ENCODE measurements at places on chromosomes 12 and 14.

GRCh38 chr14:64569138-64569631, 19.4 kb downstream of the PPP1R36 start:
- peak; percentile 75 for DNase-seq

- no peak for DNase-seq
Observed at GRCh38 chr12:94670898-94671297, 20.5 kb upstream of the TMCC3 start.

DNA sequence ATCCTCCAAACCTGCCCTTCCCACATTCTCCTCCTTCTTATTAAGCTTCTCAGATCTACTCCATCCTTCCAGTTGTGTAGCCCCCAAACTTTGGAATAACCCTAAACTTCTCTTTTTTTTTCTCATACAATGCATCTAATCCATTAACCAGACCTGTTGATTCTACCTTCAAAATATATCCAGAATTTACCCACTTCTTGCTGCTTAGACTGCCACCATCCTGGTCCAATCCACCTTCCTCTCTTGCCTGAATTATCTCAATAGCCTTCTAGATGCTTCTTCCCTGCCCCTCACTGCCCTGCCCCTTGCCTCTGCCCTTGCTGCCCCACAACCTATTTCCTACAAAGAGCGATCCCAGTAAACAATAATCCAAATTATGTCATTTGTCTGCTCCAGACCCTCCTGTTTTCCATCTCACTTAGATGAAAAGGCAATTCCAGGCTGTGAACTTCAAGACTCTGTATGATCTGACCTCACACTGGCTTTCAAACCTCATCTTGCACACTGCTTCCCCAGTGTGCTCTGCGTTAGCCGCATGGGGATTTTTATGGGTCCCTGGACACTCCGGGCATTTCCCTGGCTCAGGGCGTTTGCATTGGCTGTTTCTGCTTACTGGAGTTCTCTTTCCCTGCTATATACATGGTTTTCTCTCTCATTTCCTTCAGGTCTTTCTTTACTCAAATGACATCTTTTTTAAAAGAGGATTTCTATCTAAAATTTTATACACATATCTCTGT, 42.6 kb upstream of the HIF1A start:
- no peak for DNase-seq

DNA sequence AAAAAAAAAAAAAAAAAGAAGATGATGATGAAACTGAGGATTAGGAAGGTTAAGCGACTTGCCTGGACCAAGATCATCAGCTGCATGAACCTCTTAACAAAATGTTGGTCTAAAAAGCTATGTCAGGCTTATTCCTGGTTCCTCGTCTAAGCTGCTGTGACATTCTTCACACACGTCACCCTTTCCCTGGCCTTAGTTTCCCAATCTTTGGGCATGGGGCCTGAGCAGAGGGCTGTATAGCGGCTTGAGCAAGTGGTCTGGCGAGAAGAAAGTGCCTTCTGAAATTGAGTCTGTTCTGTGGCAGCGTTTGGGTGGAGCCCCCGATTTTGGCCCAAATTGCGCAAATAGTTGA, 58.7 kb upstream of the CCND2 start:
- no peak for DNase-seq

- no peak for DNase-seq
Observed at GRCh38 chr14:33232031-33232430, 293.4 kb downstream of the NPAS3 start.

GRCh38 chr12:77210724-77211123, 145.4 kb upstream of the E2F7 start:
- no peak for DNase-seq

DNA sequence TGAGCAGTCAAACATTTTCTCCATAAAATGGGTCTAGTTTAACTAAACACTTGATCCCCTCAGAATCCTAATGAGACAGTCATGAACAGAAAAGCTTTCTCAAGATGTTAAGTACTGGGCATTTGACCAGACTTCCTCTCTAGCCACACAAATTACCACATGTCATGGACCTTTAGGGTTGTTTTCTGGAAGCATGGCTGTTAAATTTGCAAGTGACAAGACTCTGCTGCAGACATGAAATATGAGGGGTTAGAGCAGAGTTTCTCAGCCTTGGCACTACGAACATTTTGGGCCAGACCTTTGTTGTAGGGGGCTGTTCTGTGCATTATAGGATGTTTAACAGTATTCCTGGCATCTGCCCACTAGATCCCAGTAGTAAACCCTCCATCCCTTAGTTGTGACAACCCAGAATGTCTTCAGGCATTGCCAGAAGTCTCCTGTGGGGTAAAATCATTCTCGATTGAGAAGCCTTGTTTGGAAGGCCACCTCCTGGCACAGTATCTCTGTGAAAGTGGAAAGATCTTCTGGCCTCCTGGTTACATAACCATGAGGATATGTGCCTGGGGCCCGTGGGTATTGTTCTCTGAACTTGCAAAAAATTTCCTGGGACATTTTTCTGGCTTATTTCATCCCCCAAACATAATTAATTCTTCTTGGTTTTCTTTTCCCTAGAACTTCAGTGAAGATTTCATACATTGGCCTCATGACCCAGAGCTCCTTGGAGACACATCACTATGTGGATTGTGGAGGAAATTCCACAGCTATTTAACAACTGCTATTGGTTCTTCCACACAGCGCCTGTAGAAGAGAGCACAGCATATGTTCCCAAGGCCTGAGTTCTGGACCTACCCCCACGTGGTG, 4.3 kb downstream of the TMEM106C start:
- no peak for DNase-seq

DNA sequence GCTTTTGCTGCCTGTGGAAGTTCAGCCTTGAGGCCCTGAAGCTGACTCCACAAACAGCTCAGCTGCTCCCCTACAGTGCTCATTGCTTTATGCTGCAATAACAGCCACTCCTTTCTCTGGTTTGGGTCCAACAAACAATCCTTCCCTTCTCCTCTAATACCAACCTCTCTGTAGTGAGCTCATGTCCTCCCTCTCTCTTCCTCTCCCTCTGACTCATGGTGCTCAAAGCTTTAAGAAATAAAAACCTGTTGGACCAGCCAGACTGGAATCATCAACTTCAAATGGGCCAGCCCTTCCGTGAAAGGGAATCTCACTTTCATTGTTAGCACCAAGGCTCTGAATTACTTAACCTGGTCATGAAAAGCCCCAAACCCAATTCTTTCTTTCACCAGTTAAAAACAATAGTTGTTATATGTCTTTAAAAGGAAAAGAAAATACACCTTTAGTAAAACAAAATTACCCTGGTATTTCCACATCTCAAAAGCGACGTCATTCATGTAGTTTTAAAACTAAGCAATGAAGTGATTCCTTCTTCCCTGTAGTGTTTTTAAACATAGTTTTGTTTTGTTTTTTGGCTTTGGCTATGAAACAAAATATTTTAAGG, 126.4 kb downstream of the DUSP6 start:
- DNase-seq: no peak

DNA sequence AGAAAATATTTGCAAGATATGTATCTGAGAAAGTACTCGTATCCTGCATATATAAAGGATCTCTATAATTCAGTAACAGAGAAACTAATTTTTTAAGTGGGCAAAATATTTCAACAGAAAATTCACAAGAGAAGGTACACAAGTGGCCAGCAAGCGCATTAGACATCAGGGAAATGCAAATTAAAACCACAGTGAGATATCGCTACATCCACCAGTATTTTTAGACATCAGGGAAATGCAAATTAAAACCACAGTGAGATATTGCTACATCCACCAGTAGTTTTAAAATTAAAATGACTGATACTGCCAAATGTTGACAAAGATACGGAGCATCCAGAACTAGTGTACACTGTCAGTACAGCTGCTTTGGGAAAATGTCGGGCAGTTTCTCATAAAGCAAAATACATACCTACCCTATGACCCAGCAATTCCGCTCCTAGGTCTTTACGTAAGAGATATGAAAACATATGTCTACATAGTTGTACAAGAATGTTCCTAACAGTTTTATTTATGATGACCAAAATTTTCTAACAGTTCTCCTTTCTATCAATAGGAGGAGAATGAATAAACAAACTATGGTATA, 2.8 kb upstream of the KCNK13 start:
- no peak for DNase-seq

- DNase-seq: no peak
Observed at GRCh38 chr14:99716091-99716849, 32.2 kb downstream of the CYP46A1 start.

GRCh38 chr12:20455001-20455706, 86.8 kb downstream of the PDE3A start:
- no peak for DNase-seq

- DNase-seq: no peak
Observed at GRCh38 chr12:24491968-24492367, 456.9 kb downstream of the BCAT1 start.

GRCh38 chr12:106954462-106955376, 988 bp upstream of the TMEM263 start:
- no peak for DNase-seq

GRCh38 chr12:16526693-16527092, 79.3 kb downstream of the LMO3 start:
- DNase-seq: peak; percentile 39

- DNase-seq: no peak
Observed at GRCh38 chr12:125907351-125907750, 842.1 kb downstream of the AACS start.

- DNase-seq: no peak
Observed at GRCh38 chr14:100298551-100299237, 7.5 kb downstream of the SLC25A29 start.

GRCh38 chr12:94128280-94128679, 20.1 kb upstream of the PLXNC1 start:
- no peak for DNase-seq

DNA sequence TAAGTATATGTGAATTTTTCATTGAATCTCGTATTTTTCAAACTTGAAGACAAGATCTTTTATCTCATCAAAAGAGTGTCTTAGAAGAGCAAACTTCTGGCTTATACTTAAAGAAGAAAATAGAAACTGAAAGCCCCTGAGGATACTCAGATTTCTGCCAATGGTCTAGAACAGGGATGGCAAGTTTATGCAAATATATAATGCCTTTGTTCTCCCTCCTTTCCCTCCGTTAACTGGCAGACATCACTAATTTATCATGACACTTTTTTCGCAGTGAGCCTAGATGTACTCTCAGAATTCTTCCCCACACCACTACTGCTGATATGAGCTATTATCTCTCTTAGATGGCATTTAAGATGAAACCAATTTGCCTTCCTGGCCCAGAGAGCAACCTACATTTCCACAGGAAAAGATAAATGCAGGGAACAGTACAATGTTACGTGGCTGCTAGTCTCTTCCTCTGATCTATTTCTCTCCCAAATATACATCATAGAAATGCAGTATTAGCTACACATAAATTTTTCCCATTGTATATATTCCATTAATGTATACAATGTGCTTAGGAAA, 40.0 kb upstream of the DAAM1 start:
- DNase-seq: no peak

DNA sequence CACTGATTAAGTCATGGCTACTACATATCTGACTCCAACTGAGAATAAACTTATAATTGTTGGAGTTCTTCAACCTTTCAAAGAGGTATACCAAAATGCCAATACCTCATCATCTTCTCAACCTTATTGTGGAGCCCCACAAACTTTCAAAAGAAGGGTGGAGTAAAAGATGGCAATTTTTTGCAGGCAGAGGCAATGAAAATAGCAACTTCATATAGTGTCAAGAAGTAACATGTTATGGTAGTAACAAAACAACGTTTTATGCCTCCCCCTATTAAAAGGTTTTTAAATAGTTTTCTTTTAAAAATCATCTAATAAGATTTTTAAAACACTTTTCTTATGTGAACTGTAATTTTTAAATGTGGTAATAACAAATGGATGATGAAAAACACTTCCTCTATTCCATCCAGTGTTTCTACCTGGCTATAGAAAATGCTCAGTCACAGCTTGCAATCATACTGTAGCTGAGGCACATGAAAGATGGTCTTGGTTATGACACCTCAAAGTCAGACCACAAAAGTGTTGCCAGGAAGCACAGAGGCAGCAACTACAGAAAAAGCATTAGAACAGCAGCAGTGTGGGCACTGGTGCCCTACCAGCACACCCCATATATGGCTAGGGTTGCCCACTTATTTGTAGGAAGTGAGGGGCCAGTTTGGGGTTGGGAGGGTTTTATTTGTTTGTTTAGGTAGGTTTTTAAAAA, 7.0 kb downstream of the PPP1R12A start:
- DNase-seq: no peak

- no peak for DNase-seq
Observed at GRCh38 chr14:60206837-60207533, 41.8 kb upstream of the DHRS7 start.

- no peak for DNase-seq
Observed at GRCh38 chr14:104316121-104316722, 177.8 kb downstream of the KIF26A start.

DNA sequence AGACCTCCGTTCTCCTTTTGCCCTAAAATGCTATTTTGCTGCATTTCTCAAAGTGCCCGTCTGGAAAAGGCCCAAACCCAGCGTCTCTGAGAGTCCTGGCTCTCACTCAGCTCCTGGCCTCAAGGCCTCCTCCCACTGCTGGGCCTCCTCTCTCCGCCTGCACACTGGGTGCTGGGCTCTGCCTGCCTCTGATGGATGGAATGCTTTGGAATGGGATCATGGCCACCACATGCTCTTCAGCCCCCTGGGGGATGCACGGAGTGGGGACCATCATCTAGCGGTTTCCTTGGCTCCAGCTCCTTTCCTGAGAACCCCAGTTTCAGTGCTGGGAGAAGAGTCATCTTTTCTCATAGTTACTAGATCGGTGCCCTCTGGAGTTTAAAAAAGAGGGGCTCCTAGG, 65.2 kb downstream of the KDM2B start:
- no peak for DNase-seq

- no peak for DNase-seq
Observed at GRCh38 chr12:40837891-40838429, 145.7 kb downstream of the CNTN1 start.

- DNase-seq: no peak
Observed at GRCh38 chr14:21734457-21735074, 60.9 kb upstream of the OR4E1 start.

GRCh38 chr14:71397371-71397770, 490.1 kb downstream of the PCNX1 start:
- DNase-seq: no peak

Measured in retinal pigment epithelial cell (primary cell).